ENCODE measurements at places on chromosomes 12 and 14.

DNA sequence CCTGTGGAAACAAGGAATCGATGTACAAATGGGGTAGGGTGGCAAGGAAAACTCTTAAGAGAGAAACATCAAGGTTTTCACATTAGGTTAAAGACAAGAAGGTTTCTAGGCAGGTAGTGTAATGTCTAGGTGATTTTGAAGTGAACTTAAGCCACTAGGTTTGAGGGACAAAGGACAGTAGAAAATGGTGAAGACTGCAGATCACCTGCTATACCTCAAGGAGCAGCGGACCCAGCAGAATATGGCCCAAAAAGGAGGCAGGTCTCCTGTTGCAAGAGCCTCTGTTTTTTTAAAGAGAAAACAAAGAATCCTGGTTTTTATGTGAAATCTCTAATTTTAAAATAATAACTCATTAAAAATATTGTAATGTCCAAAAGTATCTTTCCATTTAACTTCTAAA is 178.1 kb downstream of the ACSS3 start:
- H3K4me3 ChIP-seq: no peak overlapping the region
- H3K27ac ChIP-seq: no peak overlapping the region
- no peaks in the 10 kb centered on the region for H3K27me3 ChIP-seq
- H3K36me3 ChIP-seq: no peaks in the 10 kb centered on the region
- DNase-seq: no peak

- no peak overlapping the region for H3K4me3 ChIP-seq
- DNase-seq: no peak
- H3K4me1 ChIP-seq: no peaks in the 10 kb centered on the region
- H3K27ac ChIP-seq: no peak overlapping the region
- H3K36me3 ChIP-seq: no peaks in the 10 kb centered on the region
Observed at GRCh38 chr12:110199339-110200123, 75.4 kb downstream of the IFT81 start.

GRCh38 chr12:117977373-117977772 is 8.6 kb upstream of the KSR2 start:
- no peak overlapping the region for H3K4me3 ChIP-seq
- no peak overlapping the region for H3K27ac ChIP-seq
- DNase-seq: no peak
- no peaks in the 10 kb centered on the region for H3K36me3 ChIP-seq
- no peaks in the 10 kb centered on the region for H3K4me1 ChIP-seq

DNA sequence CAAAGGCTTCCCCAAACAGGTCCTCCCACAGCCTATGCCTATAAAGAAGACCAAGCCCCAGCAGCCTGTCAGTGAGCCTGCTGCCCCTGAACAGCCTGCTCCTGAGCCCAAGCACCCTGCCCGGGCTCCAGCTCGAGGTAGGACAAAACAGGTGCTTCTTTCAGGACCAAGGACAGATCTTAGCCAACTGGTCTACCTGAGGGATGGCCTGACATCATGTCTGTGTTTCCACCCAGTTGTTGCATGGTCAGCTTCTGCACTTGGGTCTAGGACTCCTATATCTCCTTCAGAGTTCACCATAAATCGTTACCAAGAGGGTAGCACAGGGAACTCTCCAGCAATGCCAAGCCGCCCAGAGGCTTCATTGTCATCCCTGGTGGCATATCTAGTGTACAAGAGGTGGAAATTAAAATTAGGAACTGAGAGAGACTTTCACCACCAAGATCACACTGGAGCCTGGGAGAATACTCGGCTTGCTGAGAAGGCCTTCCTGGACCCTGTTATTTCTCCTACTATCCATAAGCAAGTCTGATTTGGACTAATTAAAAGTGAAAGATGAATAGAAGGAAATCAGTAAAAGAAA is 38.2 kb upstream of the OAS1 start:
- H3K4me1 ChIP-seq: no peaks in the 10 kb centered on the region
- no peak for DNase-seq

DNA sequence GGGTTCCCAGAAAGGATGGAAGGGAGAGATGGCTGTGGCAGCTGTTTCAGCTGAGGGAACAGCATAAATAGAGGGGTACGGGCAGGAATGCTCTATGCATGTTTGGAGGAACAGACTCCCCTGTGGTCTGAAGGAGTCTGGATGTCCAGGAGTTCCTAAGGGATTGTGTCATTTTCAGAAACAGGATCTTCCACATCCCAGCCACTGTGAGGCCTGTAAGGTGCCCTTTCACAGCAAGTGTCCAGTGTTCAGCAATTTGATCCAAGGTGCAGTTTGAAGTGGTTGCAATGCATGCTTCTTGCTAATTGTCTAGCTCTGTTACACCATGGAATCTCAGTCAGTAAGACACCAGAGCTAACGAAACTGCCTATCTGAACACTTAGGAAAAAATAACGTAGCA is 46.7 kb upstream of the TCL1A start:
- no peaks in the 10 kb centered on the region for H3K4me1 ChIP-seq
- H3K27ac ChIP-seq: no peak overlapping the region
- H3K4me3 ChIP-seq: no peak overlapping the region
- no peak for DNase-seq
- no peaks in the 10 kb centered on the region for H3K27me3 ChIP-seq

- no peak for DNase-seq
- H3K36me3 ChIP-seq: no peaks in the 10 kb centered on the region
- H3K4me1 ChIP-seq: no peaks in the 10 kb centered on the region
- H3K27ac ChIP-seq: no peak overlapping the region
- no peak overlapping the region for H3K4me3 ChIP-seq
Observed at GRCh38 chr14:35938770-35939169, 112.6 kb downstream of the BRMS1L start.

DNA sequence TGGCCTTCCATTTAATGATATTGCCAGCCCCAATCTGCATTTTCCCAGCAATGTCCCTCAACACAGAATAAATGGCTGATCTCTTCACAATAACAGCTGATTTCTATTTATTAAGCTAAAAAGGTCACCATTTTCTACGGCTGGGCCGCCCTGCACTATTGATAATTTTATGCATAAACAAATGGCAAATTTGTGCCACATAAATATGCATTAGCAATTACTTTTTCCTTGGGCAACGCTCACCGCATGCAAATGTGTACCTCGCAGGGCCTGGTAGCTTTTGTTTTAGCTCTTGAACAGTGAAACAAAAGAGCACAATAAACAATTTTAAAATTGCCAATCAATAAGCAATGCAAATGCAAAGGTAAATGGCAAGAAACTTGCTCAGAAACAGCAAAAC is 331.9 kb upstream of the SOX5 start:
- H3K36me3 ChIP-seq: no peaks in the 10 kb centered on the region
- H3K4me3 ChIP-seq: no peak overlapping the region
- H3K27me3 ChIP-seq: no peaks in the 10 kb centered on the region

- no peak overlapping the region for H3K27ac ChIP-seq
- no peaks in the 10 kb centered on the region for H3K36me3 ChIP-seq
- H3K4me3 ChIP-seq: no peak overlapping the region
Observed at GRCh38 chr12:60475825-60476224, 880.0 kb downstream of the SLC16A7 start.

- H3K27me3 ChIP-seq: no peaks in the 10 kb centered on the region
- no peak overlapping the region for H3K27ac ChIP-seq
- H3K36me3 ChIP-seq: no peaks in the 10 kb centered on the region
Observed at GRCh38 chr12:102702447-102703114, 214.5 kb downstream of the PAH start.

- no peak for DNase-seq
- H3K4me3 ChIP-seq: no peak overlapping the region
- H3K27ac ChIP-seq: no peak overlapping the region
- H3K4me1 ChIP-seq: no peaks in the 10 kb centered on the region
- H3K36me3 ChIP-seq: no peaks in the 10 kb centered on the region
- H3K27me3 ChIP-seq: no peaks in the 10 kb centered on the region
Observed at GRCh38 chr14:99127651-99128167, 144.3 kb downstream of the BCL11B start.

GRCh38 chr12:25382311-25383106 is 131.8 kb upstream of the KRAS start:
- peaks cover 12% of the 10 kb centered on the region for H3K4me1 ChIP-seq
- no peak for DNase-seq
- no peaks in the 10 kb centered on the region for H3K27me3 ChIP-seq
- H3K4me3 ChIP-seq: no peak overlapping the region

- no peak overlapping the region for H3K27ac ChIP-seq
- no peaks in the 10 kb centered on the region for H3K4me1 ChIP-seq
- H3K36me3 ChIP-seq: no peaks in the 10 kb centered on the region
- DNase-seq: no peak
Observed at GRCh38 chr14:85090681-85091080, 439.3 kb upstream of the FLRT2 start.

DNA sequence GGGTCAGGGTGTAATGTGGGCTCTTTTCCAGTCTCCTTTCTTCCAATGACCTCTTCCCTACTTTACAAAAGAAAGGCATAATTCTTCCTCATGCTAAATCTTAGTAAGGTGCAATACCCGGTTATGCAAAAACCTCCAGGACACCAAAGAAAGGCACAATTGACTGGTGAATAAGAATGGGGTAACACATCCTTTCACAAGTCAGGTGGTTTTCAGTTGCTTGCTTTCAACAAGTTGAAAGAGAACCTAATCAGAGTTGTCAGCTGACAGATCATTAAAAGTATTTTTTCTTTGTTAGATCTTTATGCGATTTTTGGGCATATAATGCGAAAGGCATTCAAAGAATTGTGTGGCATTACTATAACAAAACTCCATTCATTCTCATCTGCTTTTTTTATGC is 1.3 kb upstream of the AEBP2 start:
- H3K4me1 ChIP-seq: peaks cover 7% of the 10 kb centered on the region
- H3K27ac ChIP-seq: no peak overlapping the region
- no peak for DNase-seq
- no peaks in the 10 kb centered on the region for H3K36me3 ChIP-seq

DNA sequence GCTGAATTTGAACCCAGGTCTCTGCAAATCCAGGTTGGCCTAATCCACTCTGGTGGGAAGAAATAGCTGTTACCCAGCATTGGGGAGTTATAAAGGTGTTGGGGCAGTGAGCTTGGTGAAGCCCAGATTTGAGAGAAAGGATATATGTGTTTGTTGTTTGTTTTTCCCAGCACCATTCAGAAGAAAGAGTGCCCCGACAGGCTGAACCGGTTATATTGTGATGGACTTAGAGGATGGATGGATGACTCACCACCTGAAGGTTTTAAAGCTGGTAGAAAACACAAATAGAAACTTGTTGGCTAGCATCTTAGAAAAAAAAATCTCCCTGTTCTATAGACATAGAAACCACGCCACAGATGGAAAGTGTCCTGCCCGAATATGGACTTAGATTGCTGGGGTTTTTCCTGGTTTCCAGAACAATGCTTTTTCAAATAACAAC is 404.6 kb downstream of the MED13L start:
- DNase-seq: no peak
- H3K27me3 ChIP-seq: peaks cover 4% of the 10 kb centered on the region
- no peaks in the 10 kb centered on the region for H3K36me3 ChIP-seq
- H3K27ac ChIP-seq: no peak overlapping the region
- H3K4me3 ChIP-seq: no peak overlapping the region

GRCh38 chr12:115383668-115384067 is 699.7 kb upstream of the TBX3 start:
- no peaks in the 10 kb centered on the region for H3K27me3 ChIP-seq
- DNase-seq: no peak
- H3K27ac ChIP-seq: no peak overlapping the region
- no peaks in the 10 kb centered on the region for H3K4me1 ChIP-seq

GRCh38 chr12:90235642-90236041 is 527.0 kb upstream of the ATP2B1 start:
- no peaks in the 10 kb centered on the region for H3K27me3 ChIP-seq
- no peaks in the 10 kb centered on the region for H3K36me3 ChIP-seq
- H3K27ac ChIP-seq: no peak overlapping the region
- DNase-seq: no peak
- H3K4me1 ChIP-seq: no peaks in the 10 kb centered on the region
- H3K4me3 ChIP-seq: no peak overlapping the region

GRCh38 chr12:124769163-124769530 is 94.5 kb downstream of the SCARB1 start:
- peak overlapping the region; percentile 75 for H3K27ac ChIP-seq
- no peak overlapping the region for H3K4me3 ChIP-seq
- no peak for DNase-seq
- H3K4me1 ChIP-seq: peaks cover 40% of the 10 kb centered on the region
- H3K27me3 ChIP-seq: no peaks in the 10 kb centered on the region
- H3K36me3 ChIP-seq: no peaks in the 10 kb centered on the region

- DNase-seq: no peak
- no peaks in the 10 kb centered on the region for H3K4me1 ChIP-seq
- no peak overlapping the region for H3K4me3 ChIP-seq
- H3K27me3 ChIP-seq: no peaks in the 10 kb centered on the region
Observed at GRCh38 chr12:15650399-15651128, 138.6 kb downstream of the EPS8 start.

DNA sequence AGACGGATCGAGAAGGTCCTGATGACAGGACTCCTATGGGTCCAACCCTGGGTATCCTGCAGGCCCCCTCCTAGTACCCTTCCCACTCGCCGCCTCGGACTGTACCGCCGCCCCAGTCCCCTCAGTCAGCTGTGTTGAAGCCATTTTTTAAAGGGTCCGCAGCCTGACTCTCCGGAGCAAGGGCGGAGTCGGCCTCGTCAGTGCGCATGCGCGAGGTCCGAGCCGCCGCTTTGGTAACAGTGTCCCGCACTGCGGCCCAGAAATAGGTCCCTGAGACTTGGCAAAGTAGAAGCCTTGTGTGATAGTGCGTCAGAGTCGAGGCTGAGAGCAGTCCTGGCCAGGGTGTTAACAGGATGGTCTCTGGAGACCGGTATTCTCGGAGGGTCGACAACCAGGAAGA is 769.0 kb upstream of the ALG10B start:
- H3K36me3 ChIP-seq: no peaks in the 10 kb centered on the region
- no peak overlapping the region for H3K4me3 ChIP-seq
- no peaks in the 10 kb centered on the region for H3K27me3 ChIP-seq

DNA sequence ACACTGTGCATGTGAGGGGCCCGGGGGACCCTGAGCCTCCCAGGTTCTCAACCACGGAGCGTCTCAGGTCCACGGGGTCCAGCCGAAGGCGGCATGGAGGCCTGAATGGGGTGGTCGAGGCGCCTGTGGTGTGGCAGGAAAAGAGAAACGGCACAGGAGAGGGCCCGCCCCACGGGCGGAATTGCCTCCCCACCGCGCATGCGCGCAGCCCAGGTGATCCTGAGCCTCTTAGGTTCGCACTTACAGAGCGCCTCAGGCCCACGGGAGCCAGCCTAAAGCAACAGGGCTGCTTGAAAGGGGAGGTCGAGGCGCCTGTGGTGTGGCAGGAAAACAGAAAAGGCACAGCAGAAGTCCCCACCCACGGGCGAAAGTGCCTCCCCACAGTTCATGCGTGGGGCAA is 311.0 kb downstream of the ALG10 start:
- DNase-seq: no peak
- no peak overlapping the region for H3K4me3 ChIP-seq
- peaks cover 4% of the 10 kb centered on the region for H3K27me3 ChIP-seq
- H3K4me1 ChIP-seq: peaks cover 24% of the 10 kb centered on the region
- H3K36me3 ChIP-seq: no peaks in the 10 kb centered on the region

- no peaks in the 10 kb centered on the region for H3K36me3 ChIP-seq
- DNase-seq: no peak
- no peak within 1 kb of the TSS for H3K4me3 ChIP-seq
- no peaks in the 10 kb centered on the region for H3K4me1 ChIP-seq
- peaks cover 6% of the 10 kb centered on the region for H3K27me3 ChIP-seq
Observed at GRCh38 chr12:5945071-5946008, at the start of gene ANO2. ANO2 (minus strand) TSS chr12:5945259; CDS start chr12:5945217, 42 bp downstream.

DNA sequence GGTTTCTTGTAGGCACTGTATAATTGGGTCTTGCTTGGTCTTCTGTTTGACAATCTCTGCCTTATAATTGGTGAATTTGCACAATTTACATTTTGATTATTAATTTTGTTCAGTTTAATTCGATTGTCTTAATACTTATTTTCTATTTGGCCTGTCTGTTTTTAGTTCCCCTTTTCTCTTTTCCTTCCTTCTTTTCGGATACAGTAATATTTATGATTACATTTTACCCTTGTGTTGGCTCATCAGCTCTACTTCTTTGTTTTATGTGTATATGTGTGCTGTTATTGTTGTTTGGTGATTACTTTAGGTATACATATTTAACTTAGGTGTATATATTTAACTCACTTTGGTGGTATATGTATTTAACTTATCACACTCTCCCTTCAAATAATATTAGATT is 12.8 kb upstream of the BEGAIN start:
- no peak for DNase-seq
- no peaks in the 10 kb centered on the region for H3K4me1 ChIP-seq
- H3K4me3 ChIP-seq: no peak overlapping the region

Measured in Panc1 (cell line).